EH (cell line): ENCODE measurements at places on chromosomes 2 and 18.

DNA sequence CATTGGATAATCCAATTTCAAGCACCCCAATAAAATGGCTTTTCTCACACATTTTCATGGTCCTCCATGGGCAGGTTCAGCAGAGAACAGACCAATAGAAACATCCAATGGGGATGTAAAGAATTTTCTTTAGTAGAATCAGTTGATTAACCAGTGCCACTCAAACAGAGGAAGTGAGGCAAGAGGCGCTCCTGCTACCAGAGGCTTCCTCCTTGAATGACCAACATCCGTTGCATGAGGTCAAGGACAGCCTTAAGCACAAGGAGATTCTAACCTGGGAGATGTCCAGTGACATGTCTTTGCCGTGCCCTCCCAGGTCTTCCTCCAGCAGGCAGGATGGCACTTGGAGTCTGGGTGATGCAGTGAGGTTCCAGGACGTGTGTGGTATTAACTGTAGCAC, 146.6 kb downstream of the PIEZO2 start:
- no peak for DNase-seq

DNA sequence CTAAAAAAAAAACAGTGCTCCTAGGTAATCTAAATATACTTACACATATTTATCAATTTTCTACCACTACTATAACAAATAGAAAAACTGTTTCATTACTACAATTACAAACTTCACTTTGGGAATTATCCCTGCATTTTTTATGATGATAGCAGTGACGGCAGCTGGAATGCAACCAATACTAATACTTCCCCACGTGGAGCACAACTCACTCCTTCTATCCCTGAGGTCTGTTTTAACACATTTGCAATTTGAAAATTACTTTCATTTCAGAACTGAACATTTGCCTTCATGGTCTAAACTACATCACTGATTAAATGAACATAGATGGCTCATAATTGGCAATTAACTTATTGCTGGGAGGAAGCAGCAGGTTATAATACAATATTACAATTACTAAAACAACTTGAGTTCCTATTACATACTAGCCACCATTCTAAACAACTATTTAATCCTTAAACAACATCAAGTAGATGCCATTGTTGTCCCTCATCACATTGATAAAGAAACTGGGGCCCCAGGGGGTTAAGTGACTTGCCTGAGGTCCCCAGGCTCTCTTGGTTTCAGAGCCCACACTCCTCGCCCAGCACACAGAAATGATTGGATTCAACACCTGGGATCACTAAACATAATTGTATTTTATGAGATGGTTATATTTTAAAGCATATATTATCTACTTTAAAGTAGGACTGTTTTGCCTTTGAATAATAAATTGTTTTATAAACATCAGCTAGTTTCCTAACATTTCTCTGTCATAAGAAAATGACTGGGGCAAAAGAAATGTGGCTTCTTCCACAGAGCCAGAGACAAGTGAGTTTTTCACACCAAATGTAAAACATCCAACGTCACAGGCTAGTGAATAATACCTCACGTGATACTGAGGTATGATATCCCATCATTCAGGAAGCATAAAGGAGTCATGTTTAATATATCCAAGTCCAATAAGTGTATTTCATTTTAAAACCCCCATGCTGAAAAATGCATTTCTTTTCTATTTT, 6.2 kb downstream of the COLEC12 start:
- peak; percentile 74 for DNase-seq

- DNase-seq: no peak
Measured at GRCh38 chr18:70156886-70157285, 48.6 kb downstream of the RTTN start.

DNA sequence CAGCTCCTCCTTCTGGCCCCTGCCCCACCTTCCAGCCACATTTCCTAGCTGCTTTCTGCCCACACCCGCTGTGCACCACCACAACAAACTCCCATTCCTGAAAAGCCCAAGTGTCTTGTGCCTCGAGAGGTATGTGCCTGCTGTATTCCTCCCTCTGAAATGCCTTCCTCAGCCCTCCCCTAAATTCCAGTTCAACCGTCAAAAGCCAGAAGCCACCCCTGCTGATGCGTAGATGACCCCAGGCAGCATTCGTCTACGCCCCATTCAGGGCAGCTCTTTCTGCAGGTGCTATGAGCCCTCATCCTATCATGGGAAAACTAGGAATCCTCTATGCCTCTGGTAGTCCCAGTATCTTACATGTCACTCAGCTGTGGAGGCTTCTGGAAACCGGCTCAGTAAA, 71.7 kb downstream of the DNMT3A start:
- DNase-seq: no peak

DNA sequence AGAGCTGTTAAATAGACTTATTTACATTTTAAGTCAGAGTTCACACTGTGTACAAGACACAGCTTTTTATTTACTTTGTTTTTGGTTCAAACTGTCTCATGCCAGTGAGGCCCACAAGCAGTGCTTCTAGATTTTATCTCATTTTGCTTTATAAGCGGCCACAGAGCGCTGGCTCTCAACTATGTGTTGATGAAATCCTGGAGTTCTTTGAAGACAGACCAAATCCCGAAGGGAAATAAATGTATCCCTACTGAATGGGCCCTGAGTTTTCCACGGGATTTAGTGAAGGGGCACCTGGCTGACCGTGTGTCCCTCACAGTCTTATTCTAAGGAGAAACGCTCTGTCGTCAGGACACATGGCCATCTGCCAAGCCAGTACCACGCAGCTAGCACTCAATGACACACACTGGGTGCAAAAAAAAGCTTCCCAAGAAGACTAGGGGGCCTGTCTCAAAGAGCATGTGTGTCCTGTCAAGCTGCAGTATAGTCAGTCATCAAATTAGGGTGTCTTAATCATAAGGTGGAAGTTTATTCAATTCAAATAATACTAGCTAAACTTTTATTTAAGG, 23.4 kb downstream of the LYPD1 start:
- DNase-seq: no peak

GRCh38 chr18:40387130-40387787, 1567.8 kb upstream of the PIK3C3 start:
- DNase-seq: no peak

GRCh38 chr18:77255426-77256105, 5.9 kb downstream of the GALR1 start:
- DNase-seq: no peak

DNA sequence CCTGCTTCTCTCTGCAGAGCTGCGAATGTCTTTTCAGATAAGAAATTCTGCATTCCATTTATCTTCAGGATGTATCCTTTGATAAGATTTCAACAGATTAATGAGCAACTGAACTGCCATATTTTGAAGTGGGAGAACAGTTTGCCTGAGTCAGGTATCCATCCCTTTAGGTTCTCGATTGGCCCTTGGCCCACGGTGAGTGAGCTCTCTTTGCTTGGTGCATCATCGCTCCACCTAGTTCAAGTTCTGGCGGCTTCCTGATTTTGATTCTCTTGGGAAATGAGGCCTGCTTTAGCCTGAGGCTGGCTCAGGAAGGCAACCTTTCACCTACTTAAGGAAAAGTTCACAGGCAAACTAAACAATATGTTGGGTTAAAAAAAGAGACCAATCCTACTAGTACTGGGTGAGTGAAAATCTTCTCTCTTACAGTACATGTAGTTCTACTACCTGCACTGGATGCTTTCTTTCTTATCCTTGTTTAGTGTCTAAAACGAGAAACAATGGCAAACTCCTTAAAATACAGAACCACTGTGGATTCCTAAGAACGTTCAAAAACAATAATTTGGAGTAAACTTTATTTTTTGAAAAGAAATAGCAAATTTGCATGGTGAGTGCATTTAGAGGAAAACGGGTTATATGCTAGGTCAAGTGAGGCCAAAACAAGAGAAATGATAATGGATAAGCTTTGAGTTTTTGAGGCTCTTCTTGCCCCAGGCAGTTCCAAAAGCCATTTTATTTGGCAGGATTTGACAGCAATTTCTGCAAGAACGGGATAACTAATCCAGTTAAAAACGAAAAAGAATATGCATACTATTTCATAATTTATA, 837 bp upstream of the ACSL3 start:
- peak; percentile 78 for DNase-seq

DNA sequence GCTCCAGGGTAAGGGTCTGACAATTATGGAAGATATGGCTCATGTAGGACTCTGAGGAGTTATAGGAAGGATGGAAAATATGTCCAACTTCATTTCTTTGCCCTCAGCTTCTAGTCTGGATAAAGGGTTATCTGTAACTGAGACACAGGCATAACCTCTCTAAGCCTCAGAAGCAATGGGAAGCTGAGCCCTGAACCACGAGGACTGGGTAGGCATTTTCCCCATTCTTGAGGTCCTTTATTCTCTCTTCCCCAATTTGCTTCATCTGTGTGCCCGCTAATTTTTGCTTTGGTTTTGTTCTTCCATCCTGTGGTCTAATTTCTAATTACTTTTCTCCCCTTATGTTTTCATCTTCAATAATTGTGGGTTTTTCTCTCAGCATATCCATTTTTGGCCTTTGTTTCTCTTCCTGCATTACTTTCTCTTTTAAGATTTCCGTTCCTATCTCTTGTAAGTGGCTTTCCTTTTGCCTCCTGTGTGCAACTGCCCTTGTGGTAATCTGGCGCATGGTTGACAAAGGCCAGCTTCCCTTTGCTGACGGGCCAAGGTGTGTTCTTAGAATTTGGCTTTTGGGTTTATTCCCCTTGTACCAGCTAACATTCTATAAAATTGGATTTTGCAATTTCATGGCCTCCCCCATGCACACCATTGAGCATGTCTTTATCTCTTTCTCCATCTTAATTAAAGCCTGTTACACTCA, 343.8 kb downstream of the TXNL1 start:
- no peak for DNase-seq

- DNase-seq: no peak
Measured at GRCh38 chr2:196957881-196958525, 31.5 kb upstream of the PGAP1 start.

- DNase-seq: no peak
Measured at GRCh38 chr18:77486985-77487384, 237.3 kb downstream of the GALR1 start.

DNA sequence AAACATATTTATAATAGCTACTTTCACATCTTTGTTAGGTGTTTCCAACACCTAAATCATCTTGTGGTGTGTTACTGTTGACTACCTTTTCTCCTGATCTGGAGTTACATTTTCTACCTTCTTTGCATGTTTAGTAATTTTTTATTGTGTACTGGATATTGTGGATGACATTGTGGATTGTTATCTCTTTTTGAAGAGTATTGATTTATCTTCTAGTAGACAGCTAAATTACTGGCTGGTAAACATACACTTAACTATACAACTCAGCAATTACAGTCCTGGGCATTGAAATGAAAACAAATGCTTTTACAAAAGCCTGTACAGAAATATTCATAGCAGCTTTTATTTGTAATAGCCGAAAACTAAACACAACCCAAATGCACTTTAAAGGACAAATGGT, 150.8 kb downstream of the PTRHD1 start:
- DNase-seq: no peak

- DNase-seq: no peak
Measured at GRCh38 chr2:136185981-136186776, 68.2 kb upstream of the CXCR4 start.

DNA sequence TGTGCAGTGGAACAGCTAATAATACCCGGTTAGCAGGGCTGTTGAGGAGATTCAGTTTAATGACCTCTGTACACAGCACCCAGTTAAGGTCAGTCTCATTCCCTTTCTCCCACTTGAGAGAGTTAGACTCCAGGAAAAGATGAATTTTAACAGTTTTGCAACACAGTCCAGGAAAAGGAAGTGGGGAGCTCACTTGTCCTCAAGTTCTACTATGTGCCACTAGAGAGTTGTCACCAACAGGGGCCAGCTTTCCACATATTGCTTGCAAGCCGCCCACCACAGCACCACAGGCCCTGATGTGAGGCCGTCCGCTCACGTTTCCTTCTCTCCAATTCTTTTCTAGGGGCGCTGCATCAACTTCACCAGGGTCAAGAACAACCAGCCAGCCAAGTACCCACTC, 142.1 kb downstream of the GFPT1 start:
- no peak for DNase-seq

DNA sequence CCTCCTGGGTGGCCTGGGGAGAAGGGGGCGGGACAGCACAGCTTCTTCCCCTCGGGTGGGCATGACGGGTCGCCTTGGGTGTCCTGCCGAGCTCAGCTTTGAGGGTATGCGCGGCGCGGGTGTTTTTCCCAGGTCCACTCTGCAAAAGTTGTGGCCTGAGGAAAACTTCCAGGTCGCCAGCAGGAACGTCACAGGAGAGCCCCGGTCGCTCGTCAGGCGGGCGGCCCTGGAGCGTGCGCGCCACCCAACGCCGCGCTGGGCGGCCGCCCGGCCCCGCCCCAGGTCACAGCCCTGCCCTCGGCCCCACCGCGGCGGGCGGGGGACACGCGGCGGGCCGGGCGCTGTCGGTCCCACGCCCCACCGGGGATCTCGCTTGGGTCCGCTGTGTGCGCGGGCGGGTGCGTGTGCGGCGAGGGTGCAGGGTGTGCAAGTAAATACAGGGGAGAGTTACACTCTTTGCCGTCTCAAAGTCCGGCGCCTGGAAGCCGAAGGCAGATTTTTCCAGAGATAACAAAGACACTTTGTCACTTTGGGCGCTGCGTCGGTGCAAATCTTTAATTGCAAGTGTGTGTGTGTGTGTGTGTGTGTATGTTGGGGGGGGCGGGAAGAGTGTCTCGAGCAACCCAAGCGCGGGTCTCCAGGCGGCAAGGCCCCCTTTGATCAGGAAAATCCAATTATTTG, 616 bp upstream of the SP5 start:
- peak; percentile 4 for DNase-seq

DNA sequence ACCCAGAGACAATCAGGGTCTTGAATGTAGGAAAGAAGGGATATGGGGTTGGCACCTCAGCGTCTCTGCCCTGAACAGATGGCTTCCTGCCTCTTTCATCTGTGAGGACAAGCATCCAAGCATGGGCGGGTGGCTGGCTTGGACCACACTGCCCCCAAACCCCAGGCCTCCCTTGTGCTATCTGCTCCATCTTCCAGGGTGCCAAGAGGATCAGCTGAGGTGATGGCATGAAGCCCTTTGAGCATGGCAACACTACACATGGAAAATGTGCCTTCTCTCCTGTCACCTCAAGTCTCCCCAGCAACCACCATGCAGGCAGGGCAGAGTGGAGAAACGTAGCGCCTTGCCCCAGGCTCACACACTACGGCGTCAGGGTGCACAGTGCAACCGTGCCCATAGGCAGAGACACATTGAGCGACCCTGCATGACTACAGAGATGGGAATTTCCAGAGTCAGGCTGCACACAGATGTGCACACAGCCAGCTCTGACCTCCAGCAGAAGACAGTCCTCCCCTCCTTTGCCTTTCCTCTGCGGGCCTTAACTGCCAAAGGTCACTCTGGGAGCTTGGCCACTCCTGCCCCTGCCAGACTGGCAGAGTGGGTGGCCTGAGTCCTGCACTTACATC, 1.5 kb downstream of the KCNIP3 start:
- DNase-seq: peak; percentile 18

DNA sequence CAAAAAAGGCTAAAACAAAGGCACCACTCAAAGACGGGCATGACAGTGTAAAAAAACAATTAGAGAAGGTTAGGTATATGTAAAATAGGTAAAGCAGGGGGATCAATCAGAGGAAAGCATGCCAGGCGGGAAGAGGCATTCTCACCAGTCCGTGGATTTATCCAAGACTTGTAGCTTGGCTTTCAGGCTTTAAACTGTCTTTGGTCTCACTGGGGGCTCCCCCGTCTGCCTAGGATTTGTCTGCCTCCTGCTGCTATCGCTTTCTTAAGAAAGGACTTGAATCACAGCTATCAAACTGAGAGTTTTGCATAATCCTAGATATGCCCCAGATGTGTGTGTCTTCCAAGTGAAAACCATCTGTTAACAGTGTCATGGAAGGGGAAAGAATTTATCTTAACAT, 11.1 kb upstream of the GORASP2 start:
- DNase-seq: no peak

- DNase-seq: peak; percentile 87
Measured at GRCh38 chr2:12819721-12820120, 103.0 kb downstream of the TRIB2 start.

GRCh38 chr2:96960153-96960961, 26.0 kb downstream of the FAM178B start:
- DNase-seq: peak; percentile 78
